ENCODE measurements at places on chromosomes 12 and 14. TPM values are rescaled to one million over a fixed set of nuclear protein-coding genes. Genes with fewer than 3 reads are reported as not detected.

DNA sequence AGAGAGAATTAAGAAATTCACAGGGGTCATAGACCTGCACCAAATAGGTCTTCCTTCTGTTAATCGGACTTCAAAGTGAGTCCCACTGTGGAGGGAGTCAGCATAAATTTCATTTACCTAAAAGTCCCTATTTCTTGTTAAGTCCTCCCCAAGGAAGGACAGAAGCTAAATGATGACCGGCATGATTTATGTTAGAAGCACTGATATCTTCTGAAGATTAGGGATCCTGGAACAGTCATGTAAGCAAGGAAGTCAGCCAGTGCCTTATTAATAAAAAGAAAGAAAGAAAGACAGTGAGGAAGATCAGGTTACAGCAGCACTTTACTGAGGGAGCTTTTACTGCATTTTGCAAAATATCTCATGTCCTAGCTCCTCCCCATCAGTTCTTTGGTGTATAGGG lies 287.5 kb downstream of the FOXG1 start:
- no peak for DNase-seq

GRCh38 chr14:50821510-50822464 lies 9.2 kb downstream of the NIN start:
- no peak for DNase-seq

DNA sequence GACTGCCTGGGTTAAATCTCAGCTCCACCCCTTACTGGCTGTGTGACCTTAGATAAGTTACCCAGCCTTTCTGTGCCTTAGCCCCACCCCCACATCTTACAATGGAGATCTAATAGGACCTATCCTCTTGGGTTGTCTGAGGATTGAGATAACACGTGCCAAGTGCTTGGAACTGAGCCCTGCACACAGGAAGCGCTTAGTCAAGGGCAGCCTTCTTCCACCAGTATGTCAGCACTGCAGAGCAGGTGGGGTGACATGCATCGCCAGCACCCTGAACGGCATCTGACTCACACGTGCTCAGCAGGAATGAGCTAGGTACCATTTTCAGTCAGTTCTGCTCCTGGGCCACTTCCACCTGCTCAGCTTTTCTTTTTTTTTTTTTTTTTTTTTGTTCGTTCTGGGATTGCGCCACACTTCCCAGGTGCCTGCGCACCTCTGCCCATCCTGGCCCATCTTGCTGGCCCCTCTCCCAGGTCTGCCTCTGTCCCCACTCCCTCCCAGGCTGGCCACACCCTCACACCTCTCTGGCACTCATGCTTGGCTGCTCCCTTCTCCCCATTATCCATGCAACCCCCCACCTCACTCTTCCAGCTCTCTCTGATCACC lies 19.6 kb downstream of the LGMN start:
- DNase-seq: no peak

GALC gene
- total RNA-seq: 26.8 TPM

DNA sequence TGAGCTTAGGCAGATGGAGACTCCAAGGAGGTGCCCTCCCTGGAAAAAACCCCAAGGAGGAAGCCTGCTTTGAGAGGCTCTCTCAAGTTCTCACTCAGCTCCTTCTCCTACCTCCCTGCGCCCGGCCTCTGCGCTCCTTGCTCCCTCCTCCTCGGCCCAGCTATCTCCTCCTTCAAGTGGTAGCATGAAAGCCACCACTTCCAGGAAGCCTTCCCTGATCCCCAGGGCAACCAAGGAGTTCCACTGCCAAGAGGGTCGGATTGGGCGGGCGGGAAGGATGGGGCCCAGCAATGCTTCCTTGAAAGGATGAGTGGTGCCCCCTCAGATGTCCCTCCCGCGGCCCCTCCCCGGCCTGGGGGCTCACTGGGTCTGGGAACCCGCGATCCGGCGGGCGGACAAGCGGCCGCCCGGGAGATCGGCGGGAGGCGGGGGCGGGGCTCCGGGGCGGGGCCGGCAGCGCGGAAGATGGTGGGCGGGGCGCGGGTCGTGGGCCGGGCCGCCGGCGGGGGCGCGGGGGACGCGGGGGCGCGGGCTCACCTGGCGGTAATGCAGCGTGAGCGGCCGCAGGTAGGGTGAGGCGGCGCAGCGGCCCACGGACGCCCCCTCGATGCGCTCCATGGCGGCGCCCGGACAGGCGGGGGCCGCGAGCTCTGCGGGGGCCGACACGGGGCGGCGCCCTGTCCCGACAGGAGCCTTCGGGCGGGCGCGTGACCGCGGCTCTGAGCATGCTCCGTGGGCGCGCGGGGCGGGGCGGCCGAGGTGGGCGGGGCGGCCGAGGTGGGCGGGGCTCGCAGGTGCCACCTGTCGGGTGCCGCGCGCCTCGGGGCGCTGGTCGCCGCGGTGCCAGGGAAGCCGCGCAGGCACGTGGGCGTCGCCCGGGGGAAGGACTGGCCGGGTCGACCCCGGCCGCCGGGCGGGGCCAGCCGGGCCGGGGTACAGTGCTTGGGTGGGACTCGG lies at the start of gene NUDT14:
NUDT14 (minus strand) TSS at position 721 of the 957 bp plus-strand sequence; CDS start at position 618, 103 bp downstream.
- DNase-seq: no peak

DNA sequence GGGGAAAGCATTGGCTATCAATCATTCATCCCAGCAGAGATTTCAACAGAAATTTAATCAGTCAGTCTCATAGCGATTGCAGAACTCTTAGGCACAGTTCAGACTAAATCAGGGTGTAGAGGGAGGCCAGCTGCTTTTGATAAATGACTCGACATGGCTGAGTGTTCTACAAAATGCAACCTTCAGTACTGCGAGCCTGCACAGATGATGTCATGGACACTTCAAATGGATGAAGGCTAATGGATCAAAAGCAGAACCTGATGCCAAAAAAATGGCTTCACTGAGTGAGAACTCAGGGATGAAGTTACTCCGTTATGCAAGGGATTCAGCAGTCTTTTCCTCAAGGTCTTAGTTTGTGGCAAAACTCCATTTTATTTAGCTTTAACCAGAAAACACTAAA lies 167.3 kb downstream of the DACT1 start:
- no peak for DNase-seq

DNA sequence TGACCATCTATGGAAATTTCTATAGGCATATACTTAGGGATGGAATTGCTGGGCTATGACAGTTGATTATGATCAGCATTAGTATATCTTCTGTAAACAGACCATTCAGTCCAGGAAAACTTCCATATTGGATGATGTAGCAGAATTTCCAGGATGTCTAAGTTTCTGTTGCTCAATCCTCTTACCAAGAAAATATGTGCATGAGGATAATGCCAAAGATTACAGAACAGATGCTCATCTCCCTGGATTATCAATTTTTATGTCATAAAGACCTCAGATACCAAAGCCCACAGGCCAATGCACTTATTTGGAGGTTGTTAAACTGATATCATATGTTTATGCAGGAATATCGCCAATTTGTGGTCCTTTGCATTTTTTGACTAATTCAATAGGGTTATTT lies 354.4 kb upstream of the FLRT2 start:
- no peak for DNase-seq

DNA sequence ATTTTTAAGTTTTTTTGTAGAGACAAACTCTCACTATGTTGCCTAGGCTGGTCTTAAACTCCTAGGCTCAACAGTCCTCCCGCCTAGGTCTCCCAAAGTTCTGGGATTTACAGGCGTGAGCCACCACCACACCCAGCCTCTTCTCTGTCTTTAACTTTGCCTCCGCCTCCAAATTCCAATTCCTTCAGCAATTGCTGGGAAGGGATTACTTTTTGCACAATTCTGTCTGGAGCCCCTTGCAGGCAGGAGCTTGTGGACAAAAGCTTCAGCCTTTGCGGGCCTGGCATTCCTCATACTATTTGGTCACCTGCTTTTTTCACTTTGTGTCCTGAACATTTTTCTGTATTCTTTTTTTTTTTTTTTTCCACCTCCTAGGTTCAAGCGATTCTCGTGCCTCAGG lies 26.0 kb downstream of the SH2B3 start:
- no peak for DNase-seq

NPAS3 gene
- 3.6 TPM for total RNA-seq

GRCh38 chr12:14418451-14418890 lies 53.0 kb downstream of the ATF7IP start:
- DNase-seq: no peak

- no peak for DNase-seq
These were observed 191.5 kb downstream of the SLC5A8 start for GRCh38 chr12:101018540-101018939.

DNA sequence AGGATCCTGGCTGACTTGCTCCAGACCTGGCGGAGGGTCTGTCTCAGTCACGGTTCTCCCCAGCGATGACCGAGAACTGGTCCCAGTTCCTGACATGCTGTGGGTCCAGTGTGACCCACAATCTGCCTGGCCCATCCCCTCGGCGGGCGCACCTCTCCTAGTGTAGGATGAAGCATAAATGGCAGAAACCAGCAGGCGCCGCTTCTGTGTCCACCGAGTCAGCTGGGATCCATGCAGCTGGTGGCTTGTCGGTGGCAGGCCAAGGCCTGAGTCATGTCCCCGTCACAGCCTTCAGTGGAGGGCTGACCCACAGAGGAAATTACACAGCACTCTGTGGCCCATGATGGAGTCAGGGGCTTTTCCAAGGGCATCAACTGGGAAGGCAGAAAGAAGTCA lies 38.5 kb downstream of the NFKBIA start:
- no peak for DNase-seq

DNA sequence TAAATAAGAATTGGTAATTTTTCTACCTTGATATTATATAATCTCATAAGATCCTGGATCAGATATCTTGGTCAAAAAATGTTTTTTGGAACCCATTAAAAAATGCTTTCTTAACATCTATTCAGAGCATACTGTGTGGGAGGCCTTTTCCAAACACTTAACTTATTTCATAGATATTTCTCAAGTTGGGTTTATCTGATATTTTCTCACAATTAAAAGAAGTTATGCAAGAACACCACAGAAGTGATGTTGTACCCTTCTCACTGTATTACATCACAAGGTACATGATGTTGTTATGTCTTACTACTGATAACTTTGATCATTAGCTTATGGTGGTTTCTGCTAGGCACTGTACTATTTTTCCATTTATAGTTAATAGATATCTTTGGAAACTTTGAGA lies 23.4 kb upstream of the PRPF39 start:
- DNase-seq: no peak

DNA sequence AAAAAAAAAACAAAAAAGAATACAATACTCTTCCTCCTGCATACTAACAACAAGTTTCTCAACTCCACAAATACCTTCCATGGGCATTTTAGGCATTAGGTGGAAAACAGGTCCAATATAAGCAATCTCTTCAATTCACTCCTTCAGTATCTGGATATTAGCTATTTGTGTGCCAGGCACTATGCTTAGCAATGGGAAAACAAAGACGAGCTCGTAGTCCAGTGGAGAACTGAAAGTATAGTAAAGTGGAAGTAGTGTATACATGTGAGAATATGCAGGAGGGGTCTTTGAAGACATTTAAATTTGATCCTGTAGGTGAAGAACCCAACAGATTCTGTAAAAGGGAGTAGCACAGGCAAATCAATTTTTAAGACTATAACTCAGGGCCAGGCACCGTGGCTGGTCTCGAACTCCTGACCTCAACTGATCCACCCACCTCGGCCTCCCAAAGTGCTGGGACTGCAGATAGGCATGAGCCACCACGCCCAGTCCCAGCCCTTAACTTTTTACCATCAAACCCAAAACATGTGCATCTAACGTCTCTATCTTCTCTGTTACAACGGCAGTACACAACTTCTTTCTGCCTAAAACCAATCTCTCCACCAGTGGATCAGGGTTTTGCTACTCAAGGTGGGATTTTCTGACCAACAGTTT lies 10.6 kb downstream of the HECTD1 start:
- no peak for DNase-seq

- no peak for DNase-seq
These were observed 61.4 kb upstream of the MANSC4 start for GRCh38 chr12:27841392-27841882.

GRCh38 chr14:69323266-69323998 lies 63.5 kb downstream of the GALNT16 start:
- peak; percentile 67 for DNase-seq

DNA sequence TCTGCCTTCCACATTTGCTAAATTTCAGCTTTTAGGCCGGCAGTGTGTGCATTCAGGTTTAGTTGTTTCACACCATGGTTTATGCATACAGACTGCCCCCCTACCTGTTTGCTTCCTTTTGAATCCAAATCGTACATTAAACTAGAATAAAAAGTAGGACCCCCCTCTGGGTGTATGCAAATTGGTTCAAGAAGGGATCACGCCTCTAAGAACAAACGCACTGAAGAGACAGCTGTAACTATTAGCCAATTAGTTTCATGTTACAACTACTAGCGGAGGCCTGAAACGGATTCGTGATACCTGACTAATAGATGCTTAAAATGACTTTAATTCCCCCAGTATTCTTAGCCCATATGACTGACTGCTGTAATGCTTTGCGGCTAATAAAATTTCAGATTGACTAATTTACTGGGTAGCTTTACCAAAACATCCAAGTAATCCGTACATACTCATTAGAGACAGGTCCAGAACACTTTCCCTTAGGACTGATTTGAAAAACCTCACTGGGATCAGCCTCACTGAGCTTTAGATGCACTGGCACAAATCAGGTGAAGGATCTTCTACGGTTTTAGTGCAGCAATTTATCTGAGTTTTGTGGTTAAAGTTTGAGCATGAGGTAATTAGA lies 411.8 kb downstream of the NPAS3 start:
- no peak for DNase-seq

GRCh38 chr12:120885521-120885920 lies 18.6 kb downstream of the SPPL3 start:
- DNase-seq: no peak

PTCSC3 gene
- total RNA-seq: not detected

GRCh38 chr14:81656811-81657210 lies 123.2 kb upstream of the SEL1L start:
- no peak for DNase-seq

- no peak for DNase-seq
These were observed 498.2 kb downstream of the GLT1D1 start for GRCh38 chr12:129351481-129351880.

KRT86 gene
- total RNA-seq: not detected

DNA sequence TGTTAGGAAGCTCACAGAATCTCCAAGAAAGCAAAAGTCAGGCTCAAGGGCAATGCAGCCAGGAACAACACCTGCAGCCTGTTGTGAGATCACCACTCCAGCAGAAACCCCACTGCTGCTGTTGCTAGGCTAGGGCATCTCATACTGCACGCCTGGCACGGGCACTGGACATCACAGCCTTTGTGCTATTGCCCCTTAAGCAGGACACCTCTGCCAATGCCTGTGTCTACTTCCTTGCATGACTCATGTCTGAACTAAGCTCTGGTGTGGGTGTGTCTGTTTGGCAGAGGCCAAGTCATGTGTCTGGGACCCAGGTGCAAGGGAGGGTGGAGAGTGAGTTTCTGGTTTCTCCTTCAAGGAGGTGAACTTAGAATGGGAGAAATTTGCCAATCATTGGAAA lies 10.0 kb upstream of the DDX47 start:
- DNase-seq: no peak

DNA sequence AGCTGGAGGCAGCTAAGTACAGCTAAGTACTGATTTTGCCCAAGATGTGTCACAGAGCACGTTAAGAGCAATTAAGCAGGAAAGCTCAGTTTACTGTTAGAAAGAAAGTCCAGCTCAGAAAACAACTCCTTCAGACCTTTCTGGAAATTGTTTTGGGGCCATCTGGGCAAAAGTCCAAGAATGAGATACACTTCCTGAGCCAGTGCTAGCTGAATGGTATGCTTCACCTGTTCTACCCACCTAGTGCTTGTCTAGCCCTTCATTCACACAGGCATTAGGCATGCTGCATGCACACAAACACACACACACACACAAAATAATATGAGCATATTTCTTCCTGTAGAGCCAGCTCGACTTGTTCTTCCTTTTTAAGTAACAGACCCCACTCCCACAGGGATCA lies 6.6 kb upstream of the IKZF4 start:
- DNase-seq: no peak

Measured in mesenteric fat pad (tissue), 1 donor.